ENCODE measurements at places on chromosomes 11 and 22.

DNA sequence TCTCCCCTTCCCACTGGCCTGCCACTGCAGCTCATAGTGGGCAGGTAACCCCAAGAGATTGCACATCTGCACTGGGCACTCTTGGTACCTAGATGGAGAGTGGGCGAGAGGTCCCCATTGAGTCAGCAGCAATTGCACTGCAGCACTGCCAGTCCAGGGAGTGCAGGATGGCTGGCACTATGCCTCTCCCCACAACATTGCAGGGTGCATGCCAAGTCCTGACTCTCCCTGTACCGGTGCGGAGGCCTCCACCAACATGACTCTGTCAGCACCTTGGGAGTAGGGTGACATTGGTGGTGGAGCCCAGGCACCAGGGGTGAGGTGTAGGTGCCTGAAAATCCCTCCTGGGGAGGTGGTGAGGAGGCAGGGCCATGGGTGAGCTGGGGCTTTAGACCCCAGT, 82.2 kb downstream of the TRAF6 start:
- DNase-seq: no peak

GRCh38 chr11:11661326-11662040, 39.7 kb upstream of the GALNT18 start:
- no peak for DNase-seq

DNA sequence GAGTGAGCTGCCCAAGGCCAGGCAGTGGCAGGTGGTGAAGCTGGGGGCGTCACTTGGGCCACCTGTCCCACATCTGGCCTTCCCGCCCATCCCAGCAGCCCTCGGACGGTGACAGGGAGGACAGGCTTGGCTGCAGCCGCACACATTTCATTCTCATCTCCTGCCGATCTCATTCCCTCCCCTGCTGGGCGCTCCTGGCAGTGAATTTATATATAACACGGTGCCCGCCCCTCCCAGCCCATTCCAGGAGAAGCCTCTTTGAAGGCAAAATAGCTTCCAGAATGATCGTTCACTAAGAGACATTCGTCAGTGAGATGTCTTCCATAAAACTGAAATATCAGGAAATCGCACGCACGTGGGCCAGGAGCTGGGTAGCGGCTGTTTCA, 861.3 kb downstream of the TBC1D22A start:
- no peak for DNase-seq

DNA sequence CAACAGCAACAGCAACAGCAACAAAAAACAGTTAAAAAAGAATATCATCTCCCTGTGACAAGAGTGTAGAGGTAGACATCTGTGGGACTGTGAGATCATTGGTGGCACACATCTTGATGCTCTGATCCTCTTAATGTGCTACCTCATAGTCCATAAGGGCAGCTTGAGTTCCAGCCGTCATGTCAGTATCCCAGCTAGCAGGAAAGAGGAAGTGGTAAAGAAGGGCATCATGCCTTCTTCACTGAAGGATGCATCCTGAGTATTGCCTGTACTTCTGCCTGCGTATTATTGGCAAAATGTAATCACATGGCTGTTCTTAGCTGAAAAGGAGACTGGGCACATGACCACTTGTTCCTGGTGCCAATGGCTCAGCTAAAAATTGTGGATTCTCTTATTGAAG, 314.3 kb downstream of the TBC1D22A start:
- no peak for DNase-seq

DNA sequence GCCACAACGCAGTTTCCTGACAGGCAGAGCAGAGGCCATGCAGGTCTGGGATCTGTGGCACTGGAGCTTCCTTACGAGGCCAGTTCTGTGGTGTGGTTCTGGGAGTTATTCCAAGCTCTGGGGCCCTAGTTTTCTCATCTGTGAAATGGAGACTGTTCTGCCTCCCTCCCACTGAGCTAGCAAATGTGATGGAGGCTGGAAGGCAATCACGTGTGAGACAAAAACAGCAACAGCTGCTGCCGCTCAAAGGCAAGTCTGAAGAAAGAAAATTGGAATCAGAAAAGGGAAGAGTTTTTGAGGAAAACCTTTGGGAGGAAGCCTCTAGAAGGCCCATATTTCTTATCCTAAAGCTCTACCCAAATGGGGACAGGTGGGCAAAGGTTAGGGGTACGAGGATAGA, 8.3 kb upstream of the RIC3 start:
- no peak for DNase-seq

DNA sequence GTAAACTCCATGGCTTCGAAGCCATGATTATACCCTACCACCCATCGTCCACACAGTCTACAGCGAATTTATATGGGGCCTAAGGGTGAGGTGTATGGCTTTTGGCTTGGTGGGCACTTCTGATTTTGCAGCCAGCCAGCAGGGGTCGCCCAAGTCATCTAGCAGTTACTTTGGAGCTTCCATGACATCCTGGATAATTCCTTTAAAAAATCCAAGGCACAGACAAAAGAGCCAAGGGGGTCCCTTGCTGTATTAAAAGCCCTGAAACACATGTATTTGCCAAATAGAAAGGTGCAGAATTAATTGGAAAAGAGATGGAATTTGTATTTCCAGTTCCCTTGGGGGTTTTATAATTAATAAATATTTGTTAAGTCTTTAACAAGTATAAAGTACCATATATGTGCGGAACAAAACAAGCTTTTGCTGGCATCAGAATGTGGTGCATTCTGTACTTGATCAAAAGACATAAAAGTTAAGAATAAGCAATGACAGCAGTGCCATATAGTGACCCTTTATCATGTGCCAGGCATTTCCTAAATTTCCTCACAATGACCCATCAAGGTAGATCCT, 132.8 kb upstream of the PITPNB start:
- no peak for DNase-seq

DNA sequence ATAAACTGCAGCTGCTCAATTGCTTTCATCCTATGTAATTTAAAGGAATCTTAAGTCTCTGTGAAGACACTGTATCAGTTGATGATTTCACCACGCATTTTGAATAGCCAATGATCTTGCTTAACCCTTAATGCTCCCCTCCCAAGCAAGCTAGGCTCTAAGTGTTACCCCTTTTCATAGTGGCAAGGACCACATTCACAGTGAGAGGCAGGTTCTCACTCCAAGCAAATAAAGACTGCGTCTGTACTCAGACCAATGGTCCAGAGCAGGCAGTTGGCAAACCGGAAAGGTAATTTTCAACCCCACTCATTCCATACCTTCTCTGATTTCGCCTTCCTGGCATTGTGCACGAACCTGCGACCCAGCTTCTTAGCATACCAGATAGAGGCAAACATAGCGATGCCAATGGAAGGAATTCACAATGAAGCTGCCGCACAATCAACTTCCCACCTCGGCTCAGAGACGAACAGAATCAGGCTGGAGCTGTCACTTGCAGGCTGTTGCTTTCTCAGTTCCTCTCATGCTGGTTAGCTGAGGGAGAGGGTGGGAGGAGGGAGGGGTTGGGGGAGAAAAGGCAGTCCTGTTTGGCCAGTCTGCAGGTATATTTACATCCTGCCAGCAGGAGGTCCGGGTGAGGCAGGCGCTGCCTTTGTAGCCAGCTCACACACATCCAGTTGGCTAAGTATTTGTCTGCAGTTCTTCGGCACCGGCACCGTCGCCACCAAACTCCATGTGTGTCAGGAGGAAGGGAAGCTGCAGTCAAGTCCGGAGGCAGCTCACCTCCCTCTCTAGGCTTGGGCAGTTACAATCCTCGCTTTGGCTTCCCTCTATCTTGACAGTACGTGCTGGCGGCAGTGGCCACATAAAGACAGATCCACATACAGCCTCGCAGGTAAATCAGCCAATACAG, 1151.2 kb upstream of the CCDC90B start:
- DNase-seq: no peak

DNA sequence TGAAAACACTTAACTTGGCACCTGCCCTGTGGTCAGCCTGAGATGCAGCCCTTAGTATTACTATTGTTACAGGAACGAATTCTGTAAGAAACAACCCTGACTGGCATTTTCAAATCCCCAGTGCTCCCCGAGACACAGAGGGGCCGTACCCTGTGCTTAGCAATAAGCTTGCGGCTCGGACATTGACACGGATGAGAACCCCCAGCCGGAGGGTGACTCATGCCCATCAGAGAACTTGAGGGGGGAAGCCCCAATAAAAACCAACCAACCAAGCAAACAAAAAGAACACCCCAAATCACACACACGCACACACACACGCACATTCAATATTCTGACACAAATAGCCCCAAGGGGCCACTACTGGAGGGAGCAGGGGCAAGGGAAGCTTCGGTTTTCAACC, 63.8 kb downstream of the SHISAL1 start:
- DNase-seq: no peak

DNA sequence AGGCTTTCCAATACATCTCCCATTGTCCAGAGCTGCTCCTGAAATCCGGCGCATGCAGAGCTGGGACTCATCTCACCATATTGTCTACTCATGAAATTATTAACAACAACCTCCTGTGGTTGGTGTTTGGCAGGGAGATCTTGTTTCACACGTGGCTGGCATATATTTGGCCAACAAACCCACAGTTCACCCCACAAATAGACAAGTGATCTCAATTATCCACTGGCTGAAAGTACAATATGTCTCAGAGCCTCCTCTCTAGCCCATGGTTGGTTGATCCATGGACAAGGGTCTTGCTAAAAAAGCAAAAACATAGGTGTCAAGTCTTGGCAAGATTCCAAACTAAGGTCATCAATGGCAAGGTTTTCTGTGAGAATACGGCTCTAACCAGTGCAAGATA, 386.9 kb downstream of the ETS1 start:
- DNase-seq: no peak

All from NCI-H226 (cell line).